ENCODE measurements at places on chromosomes 6 and 20.

DNA sequence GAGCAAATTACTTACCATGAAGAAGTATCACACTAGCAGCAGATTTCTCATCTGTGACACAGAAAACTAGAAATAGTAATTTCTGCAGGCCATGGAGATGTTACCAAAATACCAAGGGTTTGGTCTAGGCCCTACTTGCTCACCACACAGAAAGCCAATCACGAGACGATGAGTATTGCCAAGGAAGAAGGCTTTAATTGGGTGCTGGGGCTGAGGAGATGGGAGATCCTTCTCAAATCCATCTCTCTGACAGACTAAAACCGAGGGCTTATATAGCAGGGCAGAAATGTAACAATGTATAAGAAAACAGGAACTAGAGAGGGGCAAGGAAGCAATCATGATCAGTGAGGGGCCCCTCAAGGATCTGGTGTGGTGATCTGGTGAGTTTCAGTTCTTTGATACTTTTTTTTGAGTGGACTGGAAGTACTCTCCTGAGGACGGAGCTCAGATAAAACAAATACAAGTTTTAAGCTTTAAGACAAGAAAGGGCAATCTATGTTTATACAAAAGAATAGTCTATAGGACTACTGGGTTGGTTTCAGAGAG, 40.9 kb downstream of the RNF182 start:
- no peak for DNase-seq

DNA sequence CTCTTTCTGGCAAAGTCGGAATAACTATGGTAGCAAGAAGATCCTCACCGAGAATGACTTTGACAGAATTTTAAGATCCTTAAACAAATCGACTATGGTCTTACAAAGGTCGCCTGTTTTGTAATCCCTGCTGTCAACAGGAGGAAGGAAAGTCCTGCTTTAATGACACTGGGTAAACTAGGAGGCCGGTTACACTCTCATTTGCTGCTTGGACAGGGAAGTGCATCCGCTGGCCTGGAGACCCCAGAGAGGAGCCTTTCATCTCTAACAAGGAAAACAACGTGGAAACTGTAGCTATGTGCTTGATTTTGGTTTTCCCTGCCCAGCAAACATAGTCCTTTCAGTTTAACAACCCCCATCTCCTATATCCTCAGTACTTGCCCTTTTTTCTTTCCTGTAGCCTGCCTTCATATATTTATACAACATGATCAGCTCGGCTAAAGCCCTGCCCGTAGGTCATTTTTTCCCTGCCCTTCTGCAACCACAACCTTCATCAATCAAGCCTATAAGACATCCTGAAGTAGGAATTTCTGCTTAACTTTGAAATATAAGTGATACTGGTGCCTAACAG, 97.2 kb upstream of the RIN2 start:
- DNase-seq: no peak

DNA sequence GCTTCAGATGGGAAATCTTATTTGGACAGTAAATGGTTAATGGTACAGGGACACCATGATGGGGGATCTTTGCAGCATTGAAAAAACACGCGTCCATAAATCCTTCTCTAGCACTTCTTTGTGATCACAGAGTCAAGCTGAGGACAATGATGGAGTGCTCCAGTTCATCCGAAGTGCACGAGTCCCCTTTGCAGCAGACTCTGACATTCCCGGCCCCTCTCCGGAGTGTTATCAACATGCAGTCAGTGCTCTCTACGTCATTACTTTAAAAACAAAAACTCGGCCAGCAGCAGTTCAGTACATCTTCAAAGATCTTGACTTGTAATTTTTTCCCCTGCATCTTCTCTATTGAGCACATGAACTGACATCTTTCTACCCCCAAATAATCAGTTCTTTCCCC, 185.5 kb upstream of the AKAP12 start:
- DNase-seq: no peak

- DNase-seq: peak; percentile 36
Observed at GRCh38 chr6:73388800-73389512, 5.7 kb upstream of the DDX43 start.

- no peak for DNase-seq
Observed at GRCh38 chr6:10451394-10451793, 36.5 kb upstream of the TFAP2A start.

- DNase-seq: no peak
Observed at GRCh38 chr6:111681860-111682259, 76.2 kb upstream of the TRAF3IP2 start.

- DNase-seq: no peak
Observed at GRCh38 chr20:15487030-15487429, 1086.2 kb downstream of the KIF16B start.

DNA sequence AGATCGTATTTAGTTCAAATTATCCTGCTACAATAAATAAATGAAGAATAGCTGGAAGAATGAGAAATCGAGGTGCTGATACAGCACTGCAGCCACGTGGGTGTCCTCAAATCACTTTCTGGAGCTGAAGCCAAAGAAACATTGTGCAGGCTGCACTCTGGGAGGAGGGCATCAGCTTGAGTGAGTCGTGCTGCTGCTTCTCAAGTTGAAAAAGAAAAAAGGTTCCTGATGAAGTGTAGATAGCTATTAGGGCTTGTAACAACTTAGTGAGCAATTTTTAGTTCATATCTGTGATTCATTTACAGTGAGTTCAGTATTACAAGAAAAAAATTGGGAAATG, 40.5 kb downstream of the DSE start:
- no peak for DNase-seq

DNA sequence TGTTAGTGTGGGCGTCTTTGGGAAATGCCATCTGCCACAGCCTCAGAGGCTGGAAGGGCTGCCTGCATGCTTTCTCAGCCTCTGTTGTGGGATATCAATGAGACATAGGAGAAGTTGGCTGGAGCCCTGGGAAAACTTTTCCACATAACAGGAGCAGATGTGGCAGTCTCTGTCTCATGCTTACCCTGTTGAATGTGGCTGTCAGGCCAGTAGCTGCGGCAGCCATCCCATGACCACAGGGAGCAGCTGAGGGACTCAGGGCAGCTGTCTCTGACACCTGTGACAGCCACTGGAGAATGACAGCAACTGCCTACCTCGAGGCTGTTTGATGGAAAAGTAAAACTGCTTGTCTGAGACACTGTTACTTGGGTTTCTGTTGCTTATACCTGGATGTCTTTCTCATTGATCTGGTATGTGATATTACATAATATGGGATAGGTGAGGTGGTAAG, 64.4 kb downstream of the TULP4 start:
- no peak for DNase-seq

GRCh38 chr6:165052561-165053480, 256.6 kb downstream of the C6orf118 start:
- DNase-seq: no peak

- DNase-seq: no peak
Observed at GRCh38 chr20:40049854-40050253, 639.2 kb downstream of the MAFB start.

GRCh38 chr6:136643850-136644596, 93.8 kb upstream of the MAP7 start:
- DNase-seq: peak; percentile 68

- DNase-seq: no peak
Observed at GRCh38 chr20:61042506-61043385, 209.3 kb upstream of the CDH4 start.

- DNase-seq: no peak
Observed at GRCh38 chr20:59835448-59836395, 97.7 kb downstream of the SYCP2 start.

DNA sequence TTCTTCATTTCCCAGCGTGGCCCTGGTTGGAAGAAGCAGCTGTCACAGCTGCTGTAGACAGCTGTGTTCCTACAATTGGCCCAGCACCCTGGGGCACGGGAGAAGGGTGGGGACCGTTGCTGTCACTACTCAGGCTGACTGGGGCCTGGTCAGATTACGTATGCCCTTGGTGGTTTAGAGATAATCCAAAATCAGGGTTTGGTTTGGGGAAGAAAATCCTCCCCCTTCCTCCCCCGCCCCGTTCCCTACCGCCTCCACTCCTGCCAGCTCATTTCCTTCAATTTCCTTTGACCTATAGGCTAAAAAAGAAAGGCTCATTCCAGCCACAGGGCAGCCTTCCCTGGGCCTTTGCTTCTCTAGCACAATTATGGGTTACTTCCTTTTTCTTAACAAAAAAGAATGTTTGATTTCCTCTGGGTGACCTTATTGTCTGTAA, 292.7 kb downstream of the ESR1 start:
- DNase-seq: no peak
